Smooth muscle cell of the brain vasculature (primary cell): ENCODE measurements at places on chromosomes 1 and 21.
A peak's percentile ranks its signal among the peaks of the same experiment; 100 is the strongest.

DNA sequence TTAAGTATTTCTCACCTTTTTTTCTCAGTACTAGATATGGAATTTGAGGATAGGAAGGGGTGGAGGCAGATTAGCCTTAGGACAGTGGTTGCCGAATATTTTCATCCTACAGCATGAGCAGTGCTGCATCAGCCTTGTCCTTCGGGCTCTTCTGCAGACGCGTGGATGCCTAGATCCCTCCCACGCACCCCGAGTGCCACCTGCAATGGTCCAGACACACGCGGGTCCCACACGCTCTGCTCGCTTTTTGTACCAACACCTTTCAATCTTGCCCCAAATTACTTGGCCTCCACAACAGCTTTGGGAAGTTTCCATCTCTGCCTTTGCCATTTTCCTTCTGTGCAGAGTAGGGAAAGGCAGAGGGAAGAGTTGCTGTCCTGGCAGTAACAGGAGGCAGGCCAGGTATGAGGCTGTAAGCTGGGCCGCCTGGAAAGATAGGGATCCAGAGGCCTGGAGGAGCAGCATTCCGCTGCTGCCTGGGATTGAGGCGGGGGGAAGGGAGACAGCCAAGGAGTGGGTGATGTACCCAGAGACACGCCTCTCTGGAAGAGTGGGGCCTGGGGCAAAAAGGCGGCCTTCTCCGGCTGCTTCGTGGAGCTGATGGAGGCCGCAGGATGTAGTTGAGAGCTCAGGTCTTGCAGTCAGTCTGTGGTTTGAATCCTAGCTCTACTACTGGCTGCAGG, 467.7 kb downstream of the KIF26B start:
- DNase-seq = no peak

- no peak for DNase-seq
These were observed 68.6 kb upstream of the ANGPTL1 start for GRCh38 chr1:178939338-178940067.

DNA sequence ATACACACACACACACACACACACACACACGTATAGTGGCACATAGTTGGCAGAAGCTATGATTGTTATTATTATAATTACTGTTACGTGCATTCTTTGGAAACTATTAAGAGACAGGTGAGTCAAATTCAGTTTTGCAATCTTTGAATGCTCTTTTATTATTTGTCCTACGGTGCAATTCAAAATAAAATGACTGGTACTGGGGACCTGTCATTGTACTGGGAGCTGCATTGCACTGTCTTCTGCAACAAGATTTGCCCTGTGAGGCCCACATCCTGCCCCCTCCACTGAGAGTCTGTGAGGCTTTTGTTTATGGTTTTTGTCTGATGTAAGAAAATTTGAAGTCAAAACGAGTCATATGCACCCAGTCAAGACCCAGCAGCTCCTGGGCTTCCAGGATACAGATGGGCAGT, 1.9 kb downstream of the LY9 start:
- DNase-seq = no peak

DNA sequence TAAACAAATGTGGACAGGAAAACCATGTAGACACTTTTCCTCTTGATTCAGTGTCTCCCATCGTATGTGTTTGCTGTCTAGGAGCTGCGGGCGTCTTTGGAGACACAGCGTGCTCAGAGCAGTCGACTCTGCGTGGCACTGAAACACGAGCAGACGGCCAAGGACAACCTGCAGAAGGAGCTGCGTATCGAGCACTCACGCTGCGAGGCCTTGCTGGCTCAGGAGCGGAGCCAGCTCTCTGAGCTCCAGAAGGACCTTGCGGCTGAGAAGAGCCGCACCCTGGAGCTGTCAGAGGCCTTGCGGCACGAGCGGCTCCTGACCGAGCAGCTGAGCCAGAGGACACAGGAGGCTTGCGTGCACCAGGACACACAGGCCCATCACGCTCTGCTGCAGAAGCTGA, 27.2 kb upstream of the DIP2A start:
- no peak for DNase-seq

DNA sequence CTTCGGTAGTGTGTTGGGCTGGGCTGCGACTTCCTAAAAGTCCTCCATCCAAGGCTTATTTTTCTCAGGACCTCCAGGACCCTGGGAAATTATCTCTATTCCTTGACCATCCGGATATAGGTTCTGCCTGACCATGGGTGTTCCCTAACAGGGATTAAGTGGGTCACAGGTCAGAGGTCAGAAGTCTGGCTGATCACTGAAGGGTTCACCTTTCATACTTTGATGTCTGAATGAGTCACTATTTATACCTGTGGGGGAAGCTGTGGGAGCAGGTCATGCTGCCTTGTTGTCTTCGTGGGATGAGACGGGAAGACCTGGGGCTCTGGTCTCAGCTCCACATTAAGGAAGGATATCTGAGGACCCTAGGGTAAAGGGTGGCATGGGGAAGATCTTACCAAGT, 65.0 kb upstream of the ETV3 start:
- DNase-seq = no peak

DNA sequence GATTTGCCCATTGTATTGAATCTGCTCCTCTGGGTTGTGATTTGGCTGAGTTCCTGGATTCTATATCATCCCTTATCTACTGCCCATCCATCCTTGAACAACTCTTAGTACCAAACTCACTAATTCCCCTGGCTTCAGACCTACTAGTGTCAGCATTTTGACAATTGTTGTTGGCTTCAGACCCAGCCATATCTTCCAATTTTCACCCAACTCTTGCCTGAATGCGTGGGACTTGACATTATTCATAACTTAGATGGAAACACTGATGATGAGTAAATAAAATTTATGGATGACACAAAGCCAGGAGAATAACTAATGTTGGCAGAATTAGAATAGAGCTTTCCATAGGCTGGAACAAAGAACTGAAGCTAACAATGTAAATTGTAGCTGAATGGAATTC, 27.3 kb upstream of the EDEM3 start:
- no peak for DNase-seq

DNA sequence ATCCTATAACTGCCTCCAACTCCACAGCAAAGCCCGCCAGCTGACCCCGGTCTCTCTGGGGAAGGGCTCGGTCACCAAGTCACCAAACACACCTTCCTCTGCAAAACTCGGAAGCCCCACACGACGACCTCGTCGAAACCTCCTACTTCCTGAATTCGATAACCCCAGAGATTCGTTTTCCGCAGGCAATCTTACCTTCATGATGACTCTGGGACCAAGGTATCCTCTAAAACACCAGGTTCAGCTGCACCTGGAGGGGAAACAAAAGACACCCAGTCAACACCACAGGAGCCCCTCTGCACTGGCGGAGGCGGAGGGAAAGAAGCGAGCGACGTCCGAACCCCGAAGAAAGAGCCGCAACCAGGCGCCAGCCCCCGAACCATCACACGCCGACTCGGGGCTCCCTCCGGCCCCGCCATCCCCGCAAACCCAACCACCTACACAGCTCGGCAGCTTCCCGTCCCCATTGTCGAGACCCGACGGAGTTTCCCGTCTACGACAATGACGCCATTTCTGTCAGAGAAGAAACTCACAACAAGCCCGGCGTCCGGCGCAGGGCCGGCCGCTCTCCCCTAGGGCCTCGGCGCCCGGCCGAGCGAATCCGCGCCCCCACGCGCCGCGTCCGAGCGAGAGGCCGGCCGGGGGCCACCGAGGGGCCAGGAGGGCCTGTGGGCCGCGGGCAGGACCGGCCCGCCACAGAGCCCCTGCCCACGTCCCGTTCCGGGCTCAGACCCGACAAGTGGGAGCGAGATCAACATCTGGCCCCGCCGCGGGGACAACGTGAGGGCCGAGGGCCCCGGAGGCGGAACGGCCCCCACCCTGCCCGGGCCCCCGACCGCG, 1.0 kb downstream of the ARID4B start:
- DNase-seq = no peak

DNA sequence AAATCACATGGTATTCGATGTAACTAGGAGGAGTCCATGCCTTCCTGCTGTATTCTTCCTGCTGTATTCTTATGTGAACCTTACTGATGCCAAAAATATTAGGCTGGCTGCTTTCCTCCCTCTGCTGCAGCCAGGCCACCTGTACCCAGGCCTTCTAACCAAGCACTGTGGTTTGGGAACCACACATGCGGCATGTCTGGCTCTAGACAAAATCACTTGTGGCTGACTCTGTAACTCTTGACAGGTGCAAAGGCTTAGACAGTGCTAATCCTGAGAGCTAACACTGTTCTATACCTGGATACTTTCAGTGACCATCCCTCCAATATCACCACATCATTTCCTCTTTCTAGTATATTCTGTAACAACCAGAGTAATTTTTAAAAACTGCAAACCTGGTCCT, 67.7 kb downstream of the PCP4 start:
- DNase-seq = no peak

- no peak for DNase-seq
These were observed 12.2 kb downstream of the SMAP2 start for GRCh38 chr1:40385437-40386358.

- peak; percentile 36 for DNase-seq
These were observed 479 bp upstream of the ACADM start for GRCh38 chr1:75723989-75724471.

DNA sequence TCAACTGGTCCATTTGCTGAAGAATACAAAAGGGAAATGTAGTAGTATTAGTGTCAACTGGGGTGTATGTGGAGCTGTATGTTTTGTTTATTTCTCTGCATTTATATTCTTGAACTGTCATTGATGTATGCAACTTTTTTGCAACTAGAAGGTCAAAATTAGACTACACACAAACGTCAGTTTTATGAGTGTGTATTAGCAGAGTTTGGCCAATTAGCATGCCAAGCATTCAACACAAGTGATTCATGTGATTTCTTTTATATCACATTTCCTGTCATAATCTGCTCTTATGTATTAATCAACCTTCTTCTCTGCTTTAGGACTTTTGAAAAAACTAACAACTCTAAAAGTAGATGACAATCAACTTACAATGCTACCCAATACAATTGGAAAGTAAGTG, 211.1 kb downstream of the LRRC40 start:
- DNase-seq = no peak

GRCh38 chr1:182244451-182244850, 147.1 kb downstream of the GLUL start:
- no peak for DNase-seq

DNA sequence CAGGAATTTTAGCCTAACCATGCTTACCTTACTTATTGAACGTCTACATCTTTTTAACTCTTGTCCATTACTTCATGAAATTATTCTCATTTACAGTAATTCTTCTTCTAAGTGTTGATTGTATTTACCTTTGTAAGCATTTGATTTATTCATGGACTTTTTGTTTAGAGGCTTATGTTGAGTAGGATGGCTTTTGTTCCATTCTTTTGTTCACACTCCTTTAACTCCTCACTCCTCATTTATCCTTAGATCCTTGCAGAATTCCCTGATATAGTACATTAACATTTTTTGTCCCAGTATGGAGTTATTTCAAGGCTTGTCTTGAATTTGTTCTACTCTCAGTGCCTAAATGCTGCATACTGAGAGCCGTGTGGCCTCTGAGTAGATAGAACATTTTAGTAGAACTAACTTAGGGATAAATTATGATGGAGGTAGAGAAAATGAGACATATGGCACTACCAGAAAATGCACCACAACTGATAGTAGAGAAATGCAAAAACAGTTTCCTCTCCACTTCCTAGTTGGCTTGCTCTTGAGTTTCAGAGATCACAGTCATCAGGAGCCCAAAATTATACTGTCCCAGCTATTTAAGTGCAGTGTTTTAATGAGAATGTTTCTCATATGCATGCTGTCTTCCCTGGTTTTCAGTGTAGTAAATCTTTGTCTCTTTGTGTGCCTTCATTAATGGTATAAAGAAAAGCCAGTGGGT, 69.5 kb downstream of the KCNK2 start:
- DNase-seq = no peak

DNA sequence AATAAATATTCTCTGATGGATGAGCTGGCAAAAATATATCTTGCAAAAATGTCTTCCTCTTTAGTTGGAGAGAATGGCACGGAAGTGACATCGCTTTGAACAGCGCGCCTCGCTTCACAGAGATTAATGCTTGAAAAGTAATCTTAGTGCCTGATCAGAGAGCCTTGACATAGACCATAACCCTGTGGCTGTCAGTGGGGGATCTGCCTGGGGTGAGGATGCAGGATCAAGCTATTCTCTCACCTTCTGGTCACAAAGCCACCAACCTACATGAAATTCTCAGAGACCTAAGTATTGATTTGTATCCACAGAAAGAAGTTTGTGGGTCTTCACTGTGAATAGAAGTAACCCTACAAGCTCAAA, 492.6 kb downstream of the LMO4 start:
- DNase-seq = no peak

- DNase-seq = peak; percentile 54
These were observed 498.1 kb downstream of the LMO4 start for GRCh38 chr1:87826681-87827251.

DNA sequence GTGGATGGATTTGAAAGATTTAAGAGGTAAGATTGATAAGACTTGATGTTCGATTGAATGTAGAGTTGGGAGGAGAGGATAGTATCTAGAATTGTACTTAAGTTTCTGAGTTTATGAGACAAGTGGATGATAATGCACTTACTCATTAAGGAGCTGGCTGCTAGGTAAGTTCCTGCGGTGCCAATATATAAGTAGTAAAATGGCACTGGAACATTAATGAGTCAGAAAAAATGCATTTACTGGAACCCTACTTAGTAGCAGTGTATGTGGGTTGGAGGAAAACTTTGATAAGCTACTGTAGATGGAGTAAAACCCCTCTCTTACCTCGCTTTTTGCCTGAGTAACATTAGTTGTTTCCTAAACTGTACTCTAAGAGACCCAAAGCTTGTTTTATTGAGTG, 68.2 kb downstream of the ZFYVE9 start:
- no peak for DNase-seq

- no peak for DNase-seq
These were observed 1024.5 kb upstream of the ADGRL2 start for GRCh38 chr1:80776266-80776665.

DNA sequence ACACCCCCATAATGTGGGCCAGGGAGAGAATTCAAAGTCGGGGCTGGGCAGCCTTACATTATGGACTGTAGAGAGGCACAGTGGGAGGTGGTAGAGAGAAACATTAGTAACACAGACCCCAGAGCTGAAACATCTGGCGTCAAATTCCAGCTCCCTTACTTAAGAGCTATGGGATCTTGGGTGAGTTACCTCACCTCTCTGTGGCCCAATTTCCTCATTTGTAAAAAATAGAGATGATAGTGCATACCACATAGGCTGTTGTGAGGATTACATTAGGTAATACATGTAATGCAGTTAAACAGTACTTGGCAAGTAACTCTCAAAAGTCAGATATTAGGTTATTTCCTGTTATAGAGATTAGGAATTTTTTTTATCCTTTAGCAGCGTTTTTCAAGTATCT, 160.5 kb upstream of the KIAA0040 start:
- no peak for DNase-seq

DNA sequence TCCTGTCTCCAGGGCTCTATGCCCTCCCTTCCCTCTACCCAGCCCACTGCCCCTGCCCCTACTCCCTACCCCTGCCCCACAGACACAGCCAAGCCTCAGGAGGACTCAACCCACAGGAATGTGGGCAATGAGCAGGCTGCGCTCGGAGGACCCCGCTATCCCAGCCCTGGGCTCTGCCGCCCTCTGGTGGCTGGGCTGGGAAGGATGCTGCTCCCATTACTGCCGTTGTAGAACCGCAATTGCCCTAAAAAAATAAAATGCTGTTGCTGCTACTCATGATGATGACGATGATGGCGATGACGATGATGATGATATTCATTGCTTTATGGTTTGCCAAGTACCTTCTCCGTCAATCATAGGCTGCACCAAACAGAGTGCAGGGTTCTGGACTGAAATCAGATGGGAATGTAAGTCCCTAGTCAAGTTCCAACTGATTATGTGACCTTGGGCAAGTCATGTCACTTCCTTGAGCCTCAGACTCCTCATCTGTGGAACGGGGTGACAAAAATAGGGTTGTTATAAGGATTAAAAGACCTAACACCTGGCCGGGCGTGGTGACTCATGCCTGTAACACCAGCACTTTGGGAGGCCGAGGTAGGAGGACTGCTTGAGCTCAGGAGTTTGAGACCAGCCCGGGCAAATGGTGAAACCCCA, 24.6 kb downstream of the ARHGEF19 start:
- DNase-seq = no peak
